ENCODE measurements at places on chromosomes 7 and 10.

- DNase-seq, result no peak
Measured at GRCh38 chr10:113620511-113620910, 43.3 kb downstream of the NRAP start.

- DNase-seq, result peak; percentile 55
Measured at GRCh38 chr7:19030281-19030680, 87.2 kb downstream of the TWIST1 start.

DNA sequence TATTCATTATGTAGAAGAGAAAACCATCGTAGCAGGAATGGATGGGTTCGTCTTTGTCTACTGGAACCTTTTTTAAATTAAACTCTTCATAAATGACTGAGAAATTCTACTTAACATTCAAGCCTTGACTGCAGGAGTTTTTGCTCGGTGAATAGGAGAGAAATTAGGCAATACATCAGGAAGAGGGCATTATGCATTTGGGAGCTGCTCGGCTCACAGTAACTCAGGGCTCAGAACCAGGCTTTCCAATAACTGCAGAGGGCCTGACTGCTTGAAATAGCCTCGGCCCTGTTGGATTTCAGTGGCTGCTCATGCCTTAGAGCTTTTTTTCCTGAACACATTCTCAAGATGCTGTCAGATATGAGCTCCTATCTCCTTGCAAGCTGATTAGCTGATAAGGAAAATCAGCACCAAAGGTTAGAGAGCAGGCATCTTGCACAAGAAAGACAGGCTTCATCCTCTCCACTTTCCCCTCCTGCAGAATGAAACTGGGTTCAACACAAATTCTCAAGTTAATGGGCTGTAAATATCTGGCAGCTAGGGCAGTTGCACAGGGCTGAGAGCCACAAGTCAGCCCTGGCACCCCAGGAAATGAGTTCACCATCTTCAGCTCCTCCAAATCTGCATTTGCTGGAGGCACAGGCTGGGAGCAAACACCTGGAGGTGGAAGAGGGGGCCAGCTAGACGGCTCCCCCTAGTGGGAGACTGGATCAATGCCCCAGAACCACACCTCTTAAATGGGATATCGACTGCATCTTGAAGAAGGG, 24.3 kb downstream of the TECTB start:
- DNase-seq, result peak; percentile 54

- DNase-seq, result peak; percentile 56
Measured at GRCh38 chr7:70380421-70381015, 751.4 kb upstream of the GALNT17 start.

DNA sequence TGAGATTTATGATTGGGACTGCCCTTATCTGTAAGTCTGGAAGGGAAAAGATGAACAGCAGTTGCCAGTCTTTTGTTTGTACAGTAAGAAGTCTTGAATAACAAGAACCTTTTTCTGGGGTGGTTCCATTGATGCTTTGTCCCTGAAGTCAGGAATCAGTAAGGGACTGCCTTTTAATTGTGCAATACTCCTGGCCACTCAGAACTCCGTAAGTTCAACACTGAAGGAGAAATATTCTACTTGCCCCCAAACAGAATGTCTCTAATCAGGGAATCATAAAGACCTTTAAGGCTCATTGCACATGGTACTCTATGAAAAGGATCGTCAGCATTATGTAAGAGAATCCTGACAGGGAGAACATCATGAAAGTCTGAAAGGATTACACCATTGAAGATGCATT, 361.4 kb downstream of the EXOC4 start:
- no peak for DNase-seq

GRCh38 chr10:62709200-62709599, 95.3 kb upstream of the ADO start:
- no peak for DNase-seq

DNA sequence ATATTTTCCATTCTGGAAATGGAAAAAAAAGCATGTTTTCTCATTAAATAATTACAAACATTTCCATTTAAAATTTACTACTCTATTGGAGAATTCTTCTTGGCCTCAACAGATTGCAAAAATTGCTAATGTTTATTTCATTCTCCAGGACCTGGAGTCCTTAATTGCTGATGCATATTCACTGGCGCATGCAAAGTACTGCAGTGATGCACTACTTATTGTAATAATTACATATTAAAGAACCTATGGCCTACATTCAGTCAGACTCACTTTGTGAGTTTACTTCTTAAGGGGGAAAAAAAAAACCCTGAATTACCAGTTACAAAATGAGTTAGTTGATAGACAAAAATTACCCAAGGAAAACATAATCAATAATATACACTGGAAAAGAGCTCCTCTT, 391.0 kb upstream of the LRRTM3 start:
- no peak for DNase-seq

- DNase-seq, result no peak
Measured at GRCh38 chr7:51591223-51591622, 274.6 kb upstream of the COBL start.

DNA sequence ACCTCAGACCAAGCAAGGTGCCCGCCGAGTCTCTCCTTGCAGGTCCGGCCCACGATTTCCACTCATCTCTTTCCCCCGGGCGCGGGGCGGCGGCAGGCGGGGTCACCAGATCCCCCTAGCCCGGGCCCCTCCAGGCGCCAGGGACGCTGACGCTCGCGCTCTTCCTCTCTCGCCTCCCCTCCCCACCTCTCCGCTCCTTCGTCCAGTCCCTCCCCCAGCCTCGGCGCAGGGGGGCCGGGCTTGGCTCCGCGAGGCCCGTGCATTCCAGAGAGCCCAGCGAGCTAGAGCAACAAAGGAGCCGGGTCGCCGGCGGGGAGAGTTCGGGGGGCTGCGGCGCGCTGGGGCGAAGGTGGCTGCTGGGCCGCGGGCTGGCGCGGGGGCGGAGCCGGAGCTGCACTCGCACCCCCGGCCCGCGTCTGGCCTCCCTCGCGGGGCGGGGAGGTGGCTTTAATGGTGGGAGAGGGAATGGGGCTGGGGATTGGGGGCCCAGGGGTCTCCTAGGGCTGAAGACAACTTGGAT, at the start of gene SMO:
TSS of gene SMO (plus strand) at position 262 of the 520 bp plus-strand sequence. CDS start 519 bp downstream, outside the sequence.
- DNase-seq, result peak; percentile 61

DNA sequence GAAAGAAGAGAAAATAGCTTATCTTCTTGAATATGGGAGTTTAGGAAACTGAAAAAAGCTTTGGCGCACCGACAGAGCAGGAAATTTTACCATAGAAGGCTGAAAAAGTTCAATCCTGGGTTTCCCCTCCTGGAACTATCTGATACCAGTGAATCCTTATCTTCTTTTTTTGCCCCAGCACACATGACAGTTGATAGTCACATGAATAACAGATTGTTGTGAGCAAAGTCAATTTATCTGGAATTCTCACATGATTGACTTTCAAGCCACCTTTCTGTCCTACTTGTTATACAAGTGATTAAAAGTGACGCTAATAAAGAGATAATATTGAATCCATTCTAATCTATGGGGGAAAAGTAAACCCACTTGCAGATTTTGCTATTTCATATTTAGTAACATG, 365.8 kb upstream of the NPVF start:
- no peak for DNase-seq

DNA sequence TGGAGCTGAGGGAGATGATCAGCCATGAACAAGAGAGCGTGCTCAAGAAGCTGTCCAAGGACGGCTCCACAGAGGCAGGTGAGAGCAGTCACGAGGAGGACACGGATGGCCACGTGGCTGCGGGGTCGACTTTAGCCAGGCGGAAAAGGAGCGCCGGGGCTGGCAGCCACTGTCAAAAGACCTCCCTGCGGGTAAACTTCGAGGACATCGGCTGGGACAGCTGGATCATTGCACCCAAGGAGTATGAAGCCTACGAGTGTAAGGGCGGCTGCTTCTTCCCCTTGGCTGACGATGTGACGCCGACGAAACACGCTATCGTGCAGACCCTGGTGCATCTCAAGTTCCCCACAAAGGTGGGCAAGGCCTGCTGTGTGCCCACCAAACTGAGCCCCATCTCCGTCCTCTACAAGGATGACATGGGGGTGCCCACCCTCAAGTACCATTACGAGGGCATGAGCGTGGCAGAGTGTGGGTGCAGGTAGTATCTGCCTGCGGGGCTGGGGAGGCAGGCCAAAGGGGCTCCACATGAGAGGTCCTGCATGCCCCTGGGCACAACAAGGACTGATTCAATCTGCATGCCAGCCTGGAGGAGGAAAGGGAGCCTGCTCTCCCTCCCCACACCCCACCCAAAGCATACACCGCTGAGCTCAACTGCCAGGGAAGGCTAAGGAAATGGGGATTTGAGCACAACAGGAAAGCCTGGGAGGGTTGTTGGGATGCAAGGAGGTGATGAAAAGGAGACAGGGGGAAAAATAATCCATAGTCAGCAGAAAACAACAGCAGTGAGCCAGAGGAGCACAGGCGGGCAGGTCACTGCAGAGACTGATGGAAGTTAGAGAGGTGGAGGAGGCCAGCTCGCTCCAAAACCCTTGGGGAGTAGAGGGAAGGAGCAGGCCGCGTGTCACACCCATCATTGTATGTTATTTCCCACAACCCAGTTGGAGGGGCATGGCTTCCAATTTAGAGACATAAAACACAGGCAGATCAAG, 3.3 kb downstream of the GDF2 start:
- DNase-seq, result no peak

DNA sequence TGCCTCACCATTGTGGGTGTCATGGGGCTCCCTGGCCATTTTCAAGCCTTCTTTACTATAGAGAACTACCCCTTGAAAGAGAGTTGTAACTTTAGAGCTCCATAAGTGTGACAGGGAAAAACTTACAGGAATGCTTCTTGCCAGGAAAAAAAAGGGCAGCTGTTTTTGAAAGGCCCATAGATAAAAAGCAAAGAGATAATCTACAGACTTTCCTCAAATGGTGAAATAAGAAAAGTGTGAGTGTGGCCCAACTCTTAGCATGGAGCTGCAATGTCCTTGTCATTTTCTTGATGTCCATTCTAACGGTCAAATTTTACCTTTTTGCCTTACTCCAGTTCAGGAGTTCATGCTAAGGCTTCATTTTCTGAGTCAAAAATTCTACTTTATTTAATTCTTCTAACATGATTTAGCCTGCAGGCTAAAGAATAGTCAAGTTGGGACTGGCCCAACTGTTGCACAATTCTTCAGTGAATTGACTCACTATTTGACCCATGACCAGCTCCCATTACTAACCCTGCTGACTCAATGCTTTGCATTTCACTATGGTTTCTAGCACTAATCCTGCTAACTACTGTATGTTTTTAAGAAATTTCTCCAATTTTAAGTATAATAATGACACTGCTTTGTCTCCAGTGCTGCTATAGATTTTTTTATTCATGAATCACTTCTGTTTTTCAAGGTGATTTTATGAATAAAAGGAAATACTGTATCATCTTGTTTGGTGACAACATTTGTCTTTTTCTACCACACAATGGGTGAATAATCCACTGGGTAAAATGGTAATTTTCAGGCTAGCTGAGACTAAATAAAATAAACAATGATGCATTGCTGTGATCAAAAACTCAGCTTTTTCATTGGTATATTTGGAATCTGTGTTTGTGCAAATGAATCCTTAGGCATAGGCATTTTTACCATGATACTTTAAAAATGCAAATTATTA, 41.4 kb upstream of the SGCE start:
- DNase-seq, result peak; percentile 93

DNA sequence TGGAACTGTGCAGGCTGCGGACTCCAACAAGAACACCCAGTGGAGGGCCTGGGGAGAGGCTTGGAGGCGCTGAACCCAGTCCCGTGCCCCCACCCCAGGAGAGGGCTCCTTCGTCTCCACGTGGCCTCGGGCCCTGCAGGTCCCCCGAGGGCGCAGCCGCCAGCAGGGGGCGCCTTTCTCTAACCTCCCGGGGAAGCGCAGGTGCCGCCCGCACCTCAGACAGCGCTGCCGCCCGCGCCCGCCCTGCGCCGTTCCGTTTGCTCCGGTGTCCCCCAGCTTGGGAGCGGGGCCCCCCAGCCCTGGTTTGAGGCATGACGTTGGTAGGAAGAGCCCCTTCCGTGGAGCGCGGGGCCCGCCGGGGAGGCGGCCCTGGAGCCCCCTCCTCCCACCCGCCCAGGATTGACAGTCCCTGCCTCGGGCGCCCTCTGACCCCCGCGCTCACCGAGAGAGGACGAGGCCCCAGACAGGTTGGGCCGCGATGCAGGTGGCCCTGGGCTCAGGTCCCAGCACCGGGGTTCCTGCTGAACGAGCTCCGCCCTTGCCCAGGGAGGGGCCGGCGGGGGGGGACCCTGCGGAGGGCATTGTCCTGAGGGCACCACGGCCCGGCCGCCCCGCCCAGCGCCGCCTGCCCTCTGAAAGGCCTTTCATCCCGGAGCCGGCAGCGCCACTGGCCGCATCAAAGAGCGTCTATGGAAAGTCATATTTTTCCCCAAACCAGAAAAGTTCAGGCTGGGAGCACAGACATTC, 42.8 kb downstream of the FOXL3 start:
- peak; percentile 44 for DNase-seq

DNA sequence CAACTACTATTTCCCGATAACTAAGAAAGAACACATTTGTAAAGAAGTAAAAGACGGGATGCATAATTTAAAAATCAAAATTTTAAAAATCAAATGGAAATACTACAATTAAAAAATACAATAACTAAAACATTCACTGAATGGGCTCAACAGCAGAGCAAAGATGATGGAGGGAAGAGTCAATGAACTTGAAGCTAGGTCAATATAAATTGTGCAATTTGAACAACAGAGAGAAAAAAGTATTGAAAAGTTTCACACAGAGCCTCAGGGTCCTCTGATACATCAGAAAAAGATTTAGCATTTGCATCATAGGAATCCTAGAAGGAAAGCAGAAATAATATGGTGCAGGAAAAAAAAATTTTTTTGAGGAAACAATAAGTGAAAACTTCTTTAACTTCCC, 581.0 kb downstream of the KCNMA1 start:
- DNase-seq, result no peak

DNA sequence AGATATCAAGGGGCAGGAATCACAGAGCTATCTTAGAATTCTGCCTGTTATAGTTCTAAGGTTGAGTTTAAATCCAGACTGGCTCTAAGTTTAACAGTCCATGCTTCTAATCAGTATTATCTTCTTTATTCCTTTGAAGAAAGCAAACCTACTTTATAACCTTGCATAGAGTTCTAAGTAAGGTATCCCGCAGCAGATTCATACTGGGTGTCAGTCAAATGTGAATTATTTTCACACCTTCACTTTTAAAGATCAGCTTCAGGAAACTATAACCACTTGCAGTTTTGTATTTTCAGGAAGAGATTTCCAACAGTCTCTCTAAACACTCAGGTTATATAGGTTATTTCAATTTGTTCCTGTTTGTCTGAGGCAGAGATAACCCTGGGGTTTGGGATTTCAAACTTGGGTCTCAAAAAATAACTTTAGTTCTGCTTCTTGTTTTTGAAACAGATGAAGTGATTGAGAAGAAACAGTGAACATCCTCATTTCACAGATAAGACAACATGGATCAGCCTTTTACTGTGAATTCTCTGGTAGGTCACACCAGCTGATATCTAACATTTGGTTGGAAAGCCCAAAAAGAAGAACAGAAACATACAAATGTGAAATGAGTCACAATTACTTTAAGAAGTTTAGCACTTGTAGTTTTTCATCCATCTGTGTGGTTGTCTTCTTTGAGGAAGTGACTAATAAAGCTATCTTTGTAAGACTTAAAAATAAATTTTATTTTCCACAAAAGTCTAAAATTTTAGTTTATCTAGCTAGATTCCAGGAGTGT, 21.4 kb downstream of the STAMBPL1 start:
- DNase-seq, result no peak

- no peak for DNase-seq
Measured at GRCh38 chr10:100886963-100887362, 25.8 kb upstream of the SLF2 start.
